Ascending aorta (tissue), 2 donors: ENCODE measurements at places on chromosomes 3 and 15. TPM values are rescaled to one million over a fixed set of nuclear protein-coding genes. Genes with fewer than 3 reads are reported as not detected.

RARB gene
- 52.7 TPM for total RNA-seq

HRH1 gene
- 6.2 TPM for total RNA-seq

SPATA12 gene
- not detected for total RNA-seq

ADAMTS7 gene
- total RNA-seq = 33.3 TPM

ARNT2 gene
- total RNA-seq = 6.4 TPM

SPESP1 gene
- 6.1 TPM for total RNA-seq

SH2D7 gene
- not detected for total RNA-seq

CFAP20DC gene
- total RNA-seq = not detected

FOXL2NB gene
- total RNA-seq = not detected

ZKSCAN7 gene
- total RNA-seq = not detected

DGKG gene
- 11.1 TPM for total RNA-seq

GRCh38 chr15:88708655-88709054, 69.8 kb downstream of the ISG20 start:
- H3K4me3 ChIP-seq = no peak overlapping the region
- no peaks in the 10 kb centered on the region for H3K36me3 ChIP-seq
- peak; percentile 84 for DNase-seq
- peaks cover 3% of the 10 kb centered on the region for H3K4me1 ChIP-seq

GRCh38 chr15:50840520-50840919, 68.0 kb upstream of the AP4E1 start:
- no peak overlapping the region for H3K27ac ChIP-seq
- no peak overlapping the region for H3K4me3 ChIP-seq
- H3K36me3 ChIP-seq = no peaks in the 10 kb centered on the region
- no peak for DNase-seq

DNA sequence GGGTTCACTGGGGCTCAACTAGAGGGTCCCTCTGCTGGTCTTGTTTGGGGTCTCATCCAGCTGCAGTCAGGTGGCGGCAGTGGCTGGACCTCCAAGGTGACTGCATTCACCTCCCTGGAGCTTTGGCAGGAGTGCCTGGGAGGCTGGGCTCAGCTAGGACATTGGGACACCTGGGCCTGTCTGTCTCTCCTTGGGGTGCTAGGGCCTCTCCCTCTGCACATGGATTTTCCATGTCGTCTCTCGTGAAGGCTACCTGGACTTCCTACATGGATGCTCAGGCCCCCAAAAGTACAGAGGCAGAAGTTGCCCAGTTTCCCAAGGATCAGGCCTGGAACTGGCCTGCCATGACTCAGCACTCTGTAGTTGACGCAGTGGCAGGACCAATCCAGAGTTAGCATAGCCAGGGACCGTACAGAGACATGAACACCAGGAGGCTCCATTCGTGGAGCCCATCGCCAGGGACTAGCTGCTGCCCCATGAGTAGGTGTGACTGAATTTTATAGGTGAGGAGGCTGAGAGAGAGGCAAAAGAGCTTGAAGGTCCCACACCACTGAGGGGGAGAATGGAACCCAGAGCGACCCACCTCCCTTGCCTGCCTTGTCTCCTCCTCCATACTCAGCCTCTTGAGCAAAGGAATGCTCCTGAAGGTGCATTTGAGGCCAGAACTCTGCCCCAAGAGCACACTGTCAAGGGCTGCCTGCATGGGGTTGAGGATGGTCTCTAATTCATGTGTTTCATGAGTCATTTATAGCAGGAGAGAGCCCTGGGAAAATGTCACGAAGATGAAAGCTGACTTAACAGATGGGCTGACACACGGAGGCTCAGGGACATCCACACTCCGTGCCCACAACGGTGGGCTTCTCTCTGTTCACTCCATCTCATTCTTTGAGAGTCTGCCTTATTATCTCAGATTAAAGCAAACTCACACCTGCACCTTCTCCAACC, 13.0 kb upstream of the ALDH1A3 start:
- H3K4me3 ChIP-seq = no peak overlapping the region
- no peak for DNase-seq
- H3K27me3 ChIP-seq = no peaks in the 10 kb centered on the region
- no peak overlapping the region for H3K27ac ChIP-seq
- H3K4me1 ChIP-seq = no peaks in the 10 kb centered on the region
- H3K36me3 ChIP-seq = no peaks in the 10 kb centered on the region

DNA sequence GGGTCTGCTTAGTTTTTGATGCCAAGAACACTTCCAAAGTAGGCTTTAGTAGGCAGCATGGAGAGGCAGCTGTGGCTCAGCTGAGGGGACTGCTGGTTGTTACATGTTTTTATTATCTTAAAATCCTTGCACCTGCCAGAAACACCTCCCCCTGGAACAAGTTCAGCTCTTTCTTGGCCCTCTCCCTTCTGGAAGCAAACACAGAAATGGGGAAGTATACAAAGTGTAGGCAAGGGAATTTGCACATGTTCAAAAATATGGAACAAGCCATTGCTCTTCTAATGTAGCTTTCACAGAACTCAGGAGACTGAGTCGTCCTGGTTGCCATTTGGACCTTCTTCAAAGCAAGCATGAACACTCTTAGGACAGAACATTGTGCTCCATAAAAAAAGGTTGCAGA, 169.1 kb upstream of the SEMA6D start:
- H3K36me3 ChIP-seq = no peaks in the 10 kb centered on the region
- no peak overlapping the region for H3K4me3 ChIP-seq
- no peaks in the 10 kb centered on the region for H3K27me3 ChIP-seq
- H3K4me1 ChIP-seq = no peaks in the 10 kb centered on the region
- no peak overlapping the region for H3K27ac ChIP-seq

DNA sequence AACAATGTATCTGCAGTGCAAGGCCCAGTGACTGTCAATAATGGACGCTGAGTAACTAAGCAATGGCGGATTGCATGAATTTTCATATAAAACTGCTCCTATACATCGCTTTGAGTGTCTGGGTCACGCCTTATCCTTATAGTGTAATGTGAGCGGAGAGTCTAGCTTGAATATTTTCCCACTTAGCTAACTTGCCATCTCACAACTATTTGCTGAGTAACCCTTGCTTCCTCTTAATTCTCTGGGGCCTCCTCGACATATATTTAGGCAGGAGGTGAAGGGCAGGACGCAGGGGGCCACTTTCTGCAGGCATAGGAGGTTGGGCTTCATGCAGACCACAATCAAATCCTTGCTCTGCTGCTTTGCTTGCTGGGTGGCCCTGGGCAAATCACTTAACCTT, 24.0 kb downstream of the ST8SIA2 start:
- H3K36me3 ChIP-seq = no peaks in the 10 kb centered on the region
- no peaks in the 10 kb centered on the region for H3K4me1 ChIP-seq
- no peaks in the 10 kb centered on the region for H3K27me3 ChIP-seq
- DNase-seq = no peak
- H3K27ac ChIP-seq = no peak overlapping the region
- H3K4me3 ChIP-seq = no peak overlapping the region

DNA sequence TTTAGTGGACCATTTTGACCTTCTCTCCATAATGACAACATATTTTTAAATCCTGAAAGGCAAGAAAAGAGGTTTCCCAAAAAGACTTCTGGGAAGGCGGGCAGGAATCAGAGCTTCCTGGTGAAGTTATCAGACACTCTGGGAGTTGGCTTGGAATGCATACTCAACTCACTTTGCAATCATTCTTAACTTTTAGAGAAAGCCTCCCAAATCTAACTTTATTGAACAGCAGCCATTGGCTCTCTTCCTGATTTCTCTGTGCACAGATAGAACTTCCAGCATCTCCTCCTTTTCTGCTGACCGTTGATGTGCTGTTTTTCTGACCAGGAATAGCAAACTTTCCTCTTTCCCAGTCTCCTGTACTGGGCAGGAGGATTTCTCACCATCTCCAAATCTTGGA, 44.6 kb downstream of the PLCL2 start:
- H3K27me3 ChIP-seq = no peaks in the 10 kb centered on the region
- no peak for DNase-seq
- H3K4me3 ChIP-seq = no peak overlapping the region

GRCh38 chr3:123353850-123354233, 95.0 kb downstream of the ADCY5 start:
- peak overlapping the region; percentile 71 for H3K27ac ChIP-seq
- H3K27me3 ChIP-seq = no peaks in the 10 kb centered on the region
- no peak overlapping the region for H3K4me3 ChIP-seq
- DNase-seq = no peak
- H3K4me1 ChIP-seq = peaks cover 7% of the 10 kb centered on the region
- no peaks in the 10 kb centered on the region for H3K36me3 ChIP-seq

GRCh38 chr3:184050217-184050847, 2.5 kb upstream of the HTR3C start:
- H3K27me3 ChIP-seq = no peaks in the 10 kb centered on the region
- no peak for DNase-seq
- H3K27ac ChIP-seq = no peak overlapping the region

DNA sequence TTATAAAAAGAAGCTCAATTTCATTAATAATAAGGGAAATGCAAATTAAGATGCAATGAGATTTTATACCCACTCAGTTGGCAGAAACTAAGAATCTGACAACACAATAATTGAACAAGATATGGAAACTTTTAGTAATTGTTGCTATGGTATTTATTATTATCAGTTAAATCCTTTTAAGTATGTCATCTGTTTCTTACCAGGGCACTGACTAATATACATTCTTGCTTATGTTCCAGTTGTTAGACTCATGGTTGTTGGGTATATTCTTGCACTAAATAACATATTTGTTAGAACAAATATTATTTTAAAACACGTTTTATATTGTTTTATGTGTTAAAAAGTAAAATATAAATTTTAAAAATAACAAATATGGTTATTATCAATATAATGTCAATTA, 690.3 kb downstream of the MECOM start:
- no peaks in the 10 kb centered on the region for H3K27me3 ChIP-seq
- peaks cover 13% of the 10 kb centered on the region for H3K4me1 ChIP-seq
- no peak for DNase-seq
- H3K36me3 ChIP-seq = no peaks in the 10 kb centered on the region
- H3K27ac ChIP-seq = no peak overlapping the region

- H3K27me3 ChIP-seq = no peaks in the 10 kb centered on the region
- no peak overlapping the region for H3K4me3 ChIP-seq
- no peak overlapping the region for H3K27ac ChIP-seq
- no peaks in the 10 kb centered on the region for H3K4me1 ChIP-seq
- no peaks in the 10 kb centered on the region for H3K36me3 ChIP-seq
Measured at GRCh38 chr3:141147657-141148056, 84.0 kb upstream of the PXYLP1 start.

DNA sequence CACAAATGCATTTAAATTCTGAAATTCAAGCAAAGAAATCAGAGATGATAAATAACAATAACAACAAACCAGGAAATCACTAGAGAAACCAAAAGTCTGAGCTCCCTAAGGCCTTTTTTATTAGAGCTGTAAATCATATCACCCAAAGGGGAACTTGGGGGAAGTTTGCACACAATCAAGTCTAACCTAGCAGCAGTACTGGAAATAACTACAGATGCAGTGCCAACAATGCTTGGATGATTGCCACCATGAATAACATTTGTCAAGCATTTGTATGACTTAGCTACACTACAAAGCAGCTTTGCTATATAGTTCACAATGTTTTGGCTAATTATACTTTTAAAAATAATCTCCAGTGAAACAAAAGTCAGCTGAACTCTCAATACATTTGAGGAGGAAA, 27.8 kb downstream of the SHQ1 start:
- H3K36me3 ChIP-seq = peaks cover 4% of the 10 kb centered on the region
- peaks cover 6% of the 10 kb centered on the region for H3K4me1 ChIP-seq
- H3K4me3 ChIP-seq = no peak overlapping the region
- no peaks in the 10 kb centered on the region for H3K27me3 ChIP-seq
- H3K27ac ChIP-seq = no peak overlapping the region

GRCh38 chr3:122406198-122406597, 9.7 kb downstream of the WDR5B start:
- no peak overlapping the region for H3K4me3 ChIP-seq
- H3K27ac ChIP-seq = no peak overlapping the region
- no peaks in the 10 kb centered on the region for H3K27me3 ChIP-seq
- peaks cover 79% of the 10 kb centered on the region for H3K36me3 ChIP-seq
- H3K4me1 ChIP-seq = no peaks in the 10 kb centered on the region

DNA sequence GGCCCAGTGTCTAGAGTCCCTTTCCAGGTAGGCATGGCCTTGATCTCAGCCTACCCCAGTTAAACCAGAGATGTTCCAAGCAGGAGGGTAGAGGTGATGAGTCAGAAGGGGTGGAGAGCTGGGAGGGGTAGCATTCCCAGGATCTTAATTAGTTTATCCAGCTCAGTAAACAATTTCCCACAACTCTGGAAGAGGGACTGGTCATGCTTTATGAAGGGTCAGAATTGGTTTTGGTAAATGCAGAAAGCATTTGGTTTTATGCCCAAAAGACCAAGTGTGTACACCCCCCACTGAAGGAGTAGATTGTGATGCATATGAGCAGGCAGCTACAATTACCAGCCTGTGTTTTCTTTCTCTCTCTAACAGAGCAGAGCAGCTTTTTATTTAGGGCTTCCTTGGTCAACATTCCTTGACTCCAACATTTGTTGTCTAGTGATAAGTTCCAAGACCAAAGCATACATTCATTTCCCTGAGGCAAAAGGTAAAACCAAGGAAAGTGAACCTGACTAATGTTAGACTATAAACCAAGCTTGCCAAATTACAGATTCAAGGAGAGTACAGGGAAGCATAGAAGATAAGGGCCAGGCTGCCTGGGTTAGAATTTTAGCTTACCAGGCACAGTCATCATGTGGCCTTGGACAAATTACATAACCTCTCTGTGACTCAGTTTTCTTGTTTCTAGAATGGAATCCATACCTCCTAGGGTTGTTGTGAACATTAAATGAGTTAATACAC, 17.6 kb downstream of the EXOSC7 start:
- peaks cover 22% of the 10 kb centered on the region for H3K36me3 ChIP-seq
- no peak overlapping the region for H3K27ac ChIP-seq
- no peaks in the 10 kb centered on the region for H3K27me3 ChIP-seq
- no peak overlapping the region for H3K4me3 ChIP-seq
- H3K4me1 ChIP-seq = no peaks in the 10 kb centered on the region

DNA sequence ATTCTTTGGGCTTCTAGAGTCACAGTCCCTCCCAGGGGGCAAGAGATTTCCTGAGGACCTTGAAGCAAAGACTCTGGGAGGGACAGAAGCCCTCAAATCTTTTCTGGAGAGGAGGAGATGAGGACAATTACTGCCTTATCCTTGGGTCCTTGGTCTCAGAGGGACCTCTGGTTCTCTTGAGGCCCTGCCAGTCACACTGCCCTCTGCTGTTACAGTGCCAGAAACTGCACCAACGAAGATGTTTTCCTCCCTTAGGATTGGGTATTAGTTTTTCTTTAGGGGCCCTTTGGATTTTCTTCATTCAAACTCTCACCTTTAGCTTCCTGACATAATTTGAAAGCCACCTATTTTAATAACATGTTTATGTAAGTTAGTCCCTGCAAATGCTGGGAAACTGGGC, 58.2 kb upstream of the SCN5A start:
- no peaks in the 10 kb centered on the region for H3K36me3 ChIP-seq
- H3K27ac ChIP-seq = no peak overlapping the region
- DNase-seq = no peak
- H3K4me3 ChIP-seq = no peak overlapping the region
- no peaks in the 10 kb centered on the region for H3K4me1 ChIP-seq

DNA sequence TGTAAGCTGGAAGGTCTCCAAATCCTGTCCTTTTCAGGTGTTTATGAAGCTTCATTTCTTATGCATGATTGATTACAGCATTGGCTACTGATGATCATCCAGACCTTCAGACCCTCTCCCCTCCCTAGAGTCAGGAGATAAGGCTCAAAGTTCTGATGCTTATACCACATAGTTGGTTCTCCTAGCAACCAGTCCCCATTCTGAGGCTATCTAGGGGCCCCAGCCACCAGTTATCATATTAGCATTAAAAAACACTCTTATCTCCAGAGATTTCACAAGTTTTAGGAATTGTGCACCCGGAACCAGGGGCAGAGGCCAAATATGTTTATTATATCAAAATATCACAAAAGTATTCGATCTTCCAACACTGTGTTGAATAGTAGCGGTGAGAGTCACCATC, 953.1 kb downstream of the FHIT start:
- H3K4me1 ChIP-seq = no peaks in the 10 kb centered on the region
- H3K27ac ChIP-seq = no peak overlapping the region
- no peak for DNase-seq

- H3K4me1 ChIP-seq = no peaks in the 10 kb centered on the region
- DNase-seq = no peak
- H3K36me3 ChIP-seq = no peaks in the 10 kb centered on the region
- H3K4me3 ChIP-seq = no peak overlapping the region
Measured at GRCh38 chr15:91896341-91897055, 43.0 kb downstream of the SLCO3A1 start.
